ENCODE measurements at places on chromosomes 2 and 18.

- DNase-seq, result no peak
Measured at GRCh38 chr18:11119959-11120587, 29.3 kb downstream of the PIEZO2 start.

DNA sequence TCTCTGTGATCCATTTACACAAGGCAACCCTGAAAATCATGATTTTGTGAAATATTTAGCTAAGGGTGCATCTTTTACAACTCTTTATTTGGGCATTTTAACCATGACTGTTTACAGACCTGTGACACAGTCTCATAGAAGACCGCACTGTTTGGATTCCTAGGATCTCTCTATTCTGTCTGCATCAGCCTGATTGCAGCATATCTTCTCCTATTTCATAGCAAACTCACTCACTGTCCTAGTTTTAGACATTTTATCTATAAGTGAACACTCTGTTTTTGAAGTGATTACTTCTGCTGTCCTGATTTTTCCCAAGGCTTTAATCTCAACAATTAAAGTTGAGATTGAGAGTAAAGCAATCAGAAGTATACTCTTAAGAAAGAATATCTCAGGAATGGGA lies 56.2 kb downstream of the CAVIN2 start:
- no peak for DNase-seq

DNA sequence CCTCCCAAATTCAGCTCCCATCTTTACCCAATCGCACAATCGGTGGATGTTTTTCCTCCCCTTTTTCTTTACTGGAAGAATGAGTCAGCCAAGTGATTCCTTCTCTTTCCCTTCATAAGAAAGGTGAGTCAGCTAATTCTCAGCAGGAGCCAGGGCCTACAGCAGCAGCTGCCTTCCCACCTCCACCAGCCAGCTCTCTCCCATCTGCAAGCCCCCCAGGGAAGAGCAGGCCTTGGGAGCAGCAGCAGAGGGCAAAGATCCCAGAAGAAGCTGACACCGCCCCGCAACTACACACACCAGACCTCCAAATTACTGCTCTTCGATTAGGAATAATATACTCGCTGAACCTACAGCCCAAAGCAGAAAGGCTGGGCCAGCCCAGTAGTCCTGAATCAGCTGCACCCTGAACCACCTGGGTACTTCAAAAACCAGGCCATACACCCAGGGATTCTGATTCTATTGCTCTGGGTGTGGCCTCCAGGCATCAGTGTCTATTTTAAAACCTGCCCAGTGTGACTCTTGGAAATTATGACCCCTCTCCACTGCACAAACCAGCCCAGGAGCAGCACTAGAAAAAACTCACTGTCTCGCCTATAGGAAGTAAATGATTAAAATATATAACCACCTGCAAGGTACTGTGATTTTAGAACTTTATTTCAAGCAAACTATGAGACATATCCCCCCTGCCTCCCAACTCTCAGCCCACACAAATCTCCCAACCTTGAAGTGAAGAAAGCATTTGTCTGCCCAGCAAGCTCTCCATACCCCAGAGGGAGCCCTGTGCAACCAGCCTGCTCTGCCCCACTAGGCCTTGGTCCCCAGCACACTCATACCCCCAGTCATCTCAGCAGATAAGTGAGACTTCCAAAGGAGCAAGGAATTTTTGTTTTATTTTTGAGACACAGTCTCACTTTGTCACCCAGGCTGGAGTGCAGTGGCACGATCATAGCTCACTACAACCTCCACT lies 7.3 kb downstream of the SFXN5 start:
- DNase-seq, result no peak

- DNase-seq, result no peak
Measured at GRCh38 chr18:10252952-10253705, 201.3 kb upstream of the APCDD1 start.

GRCh38 chr2:8319219-8319618 lies 362.6 kb upstream of the ID2 start:
- DNase-seq, result no peak
